Eye (tissue), 1 donor: ENCODE measurements at places on chromosomes 16 and 17.
A peak's percentile ranks its signal among the peaks of the same experiment; 100 is the strongest.

DNA sequence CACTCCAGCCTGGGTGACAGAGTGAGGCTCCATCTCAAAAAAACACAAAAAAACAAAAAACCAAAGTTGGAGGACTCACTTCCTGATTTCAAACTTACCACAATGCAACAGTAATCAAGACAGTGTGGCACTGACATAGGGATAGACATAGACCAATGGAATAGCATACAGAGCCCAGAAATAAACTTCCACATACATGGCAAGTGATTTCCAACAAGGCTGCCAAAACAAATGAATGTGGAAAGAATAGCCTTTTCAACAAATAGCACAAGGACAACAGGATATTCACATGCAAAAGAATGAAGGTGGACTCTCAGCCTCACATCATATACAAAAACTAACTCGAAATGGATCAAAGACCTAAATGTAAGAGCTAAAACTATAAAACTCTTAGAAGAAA, 36.8 kb upstream of the RASD1 start:
- DNase-seq, result no peak

GRCh38 chr17:37060928-37061327, 112.2 kb downstream of the AATF start:
- no peak for DNase-seq

DNA sequence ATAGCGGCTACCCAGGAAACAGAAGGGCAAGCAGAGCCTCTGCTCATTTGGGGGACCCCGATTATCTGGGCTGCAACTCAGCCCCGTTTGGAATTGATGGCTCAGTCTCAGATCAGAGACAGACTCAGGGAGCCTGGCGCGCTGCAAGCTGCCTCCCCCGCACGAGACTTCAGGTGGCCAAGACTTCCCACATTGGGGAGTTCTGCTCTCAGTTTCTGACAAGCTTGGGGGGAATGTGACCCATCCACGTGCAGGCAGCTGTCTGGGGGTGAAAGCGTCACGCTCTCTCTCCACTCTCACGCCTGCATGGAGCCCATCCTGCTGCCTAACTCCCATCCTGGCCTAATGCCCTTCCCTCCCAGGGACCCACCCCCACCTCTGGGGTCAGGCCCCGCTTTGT, 157.6 kb upstream of the GSE1 start:
- DNase-seq, result no peak

DNA sequence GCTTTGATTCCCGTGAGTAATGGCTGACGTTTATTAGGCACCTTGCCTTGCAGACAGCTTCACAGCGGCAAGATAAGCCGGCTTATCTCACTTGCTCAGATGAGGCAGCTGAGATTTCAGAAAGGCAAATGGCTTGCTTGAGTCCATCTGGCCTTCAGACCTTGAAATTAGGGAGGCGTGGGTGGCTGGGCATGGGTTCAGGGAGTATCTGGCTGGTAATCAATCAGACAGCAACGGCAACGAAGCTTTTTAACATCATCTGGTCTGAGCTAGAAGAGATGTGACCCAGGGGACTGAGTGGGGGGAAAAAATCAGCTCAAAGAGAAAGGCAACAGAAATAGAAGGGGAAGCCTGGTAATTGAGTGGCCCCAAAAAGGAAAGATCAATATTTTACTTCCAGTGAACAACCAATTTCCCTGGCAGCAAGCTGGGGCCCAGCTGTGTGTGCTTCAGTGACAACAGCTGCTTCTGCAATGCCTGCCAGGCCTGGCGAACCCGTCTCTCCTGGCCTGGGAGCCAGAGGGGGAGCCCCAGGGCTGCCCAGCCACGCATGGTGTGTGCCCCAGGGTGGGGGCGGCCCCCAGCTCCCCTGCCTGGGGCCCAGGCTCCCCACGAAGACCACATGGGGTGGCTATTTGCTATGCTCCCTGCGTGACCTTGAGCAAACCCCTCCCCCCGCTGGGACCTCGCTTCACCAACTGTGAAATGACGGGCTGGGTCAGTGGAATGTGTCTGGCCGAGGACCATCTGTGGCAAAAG, 34.0 kb downstream of the RAB11FIP4 start:
- DNase-seq, result peak; percentile 87

GRCh38 chr17:9361188-9361955, 214.2 kb downstream of the STX8 start:
- DNase-seq, result no peak

- no peak for DNase-seq
These were observed 75.9 kb downstream of the USP22 start for GRCh38 chr17:20966870-20967269.

DNA sequence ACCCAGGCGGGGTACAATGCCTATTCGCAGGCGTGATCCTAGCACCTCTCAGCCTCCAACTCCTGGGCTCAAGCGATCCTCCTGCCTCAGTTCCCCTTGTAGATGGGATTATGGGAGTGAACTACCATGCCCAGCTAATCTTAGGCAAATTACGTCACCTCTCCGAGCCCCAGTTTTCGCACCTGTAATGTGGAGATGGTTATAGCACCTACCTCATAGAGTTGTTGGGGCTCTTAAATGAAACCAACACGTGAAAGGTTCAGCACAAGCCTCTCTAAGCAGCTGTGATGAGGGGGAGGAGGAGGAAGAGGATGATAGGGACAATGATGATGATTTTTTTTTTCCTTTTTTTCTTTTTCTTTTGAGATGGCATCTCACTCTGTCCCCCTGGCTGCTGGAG, 59.9 kb downstream of the ABR start:
- DNase-seq, result no peak

DNA sequence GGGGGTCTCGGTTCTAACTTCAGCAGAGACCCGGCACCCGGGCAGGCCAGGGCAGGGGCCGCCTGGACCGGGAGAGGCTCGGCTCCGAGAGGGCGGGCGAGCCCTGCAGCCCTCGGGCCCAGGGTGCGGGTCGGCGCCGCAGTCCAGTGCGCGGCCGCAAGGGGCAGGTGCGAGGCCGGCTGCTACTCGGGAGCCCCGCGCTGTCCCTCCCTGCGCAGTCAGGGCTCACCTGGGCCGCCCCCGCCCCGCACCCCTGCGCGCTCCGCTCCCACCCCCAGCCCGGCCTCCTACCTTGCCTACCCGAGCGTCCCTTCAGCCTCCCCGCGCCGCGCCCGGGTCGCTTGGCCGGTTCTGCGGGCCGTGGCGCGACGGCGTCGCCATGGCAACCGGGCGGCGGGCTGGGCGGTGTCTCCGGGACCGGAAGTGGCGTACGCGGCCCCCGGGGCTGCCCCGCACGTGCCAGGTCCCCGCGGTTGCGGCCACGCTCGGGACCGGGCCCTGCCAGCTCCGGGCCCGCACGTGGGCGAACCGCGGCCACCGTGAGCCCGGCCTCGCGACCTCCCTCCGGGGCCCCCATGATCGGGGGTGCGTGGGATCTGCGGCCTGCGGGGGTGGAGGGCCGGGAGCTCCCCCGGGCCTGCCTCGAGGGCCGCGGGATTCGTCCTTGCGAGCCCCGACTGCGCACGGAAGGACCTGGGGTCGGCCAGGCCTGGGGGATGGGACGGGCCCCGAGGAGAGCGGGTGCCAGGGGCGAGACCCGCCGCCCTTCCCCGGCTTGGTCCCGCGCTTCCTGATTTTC, at the start of gene CYB561:
Gene CYB561 (minus strand): TSS at position 353 of the 799 bp plus-strand sequence. CDS start 8,759 bp downstream, outside the sequence.
- peak; percentile 82 for DNase-seq

- DNase-seq, result no peak
These were observed 21.5 kb upstream of the RABEP1 start for GRCh38 chr17:5260542-5260941.

DNA sequence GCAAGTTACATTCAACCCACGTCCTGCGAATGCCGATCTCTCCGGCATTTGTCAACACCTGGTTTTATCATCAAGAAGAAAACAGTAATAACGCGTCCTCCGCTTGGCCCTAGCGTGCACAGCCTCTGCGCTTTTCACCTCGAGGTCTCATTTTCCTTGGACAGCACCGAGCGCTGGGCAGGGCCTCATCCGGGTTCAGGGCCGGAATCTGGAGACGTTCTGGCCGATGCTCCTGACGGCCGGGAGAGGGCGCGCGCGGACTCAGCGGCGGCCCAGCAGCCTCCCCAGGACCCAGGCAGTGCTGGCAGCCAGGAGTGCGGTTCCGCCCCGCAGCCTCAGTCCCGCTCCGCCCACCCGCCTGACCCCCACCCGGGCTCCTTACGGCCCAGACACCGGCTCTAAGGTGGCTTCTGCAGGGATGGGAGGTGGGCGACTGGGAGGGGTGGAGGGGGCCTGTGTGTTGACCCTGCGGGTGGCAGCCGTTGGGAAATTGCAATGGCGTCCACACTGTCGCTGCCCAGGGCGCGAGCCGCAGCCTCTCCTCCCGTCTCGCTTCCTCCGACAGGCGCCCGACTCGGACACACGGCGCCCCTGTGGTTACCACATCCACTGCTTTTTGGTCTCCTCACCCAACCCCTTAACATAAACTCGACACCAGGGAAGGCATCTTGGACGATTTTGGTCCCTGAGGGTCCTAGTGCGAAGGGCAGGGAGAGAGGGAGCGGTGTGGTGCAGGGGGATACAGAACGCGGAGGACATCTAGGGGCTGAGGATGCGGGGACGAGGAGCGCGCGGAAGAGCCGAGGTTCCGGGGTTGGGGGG, 7.4 kb upstream of the FLYWCH1 start:
- peak; percentile 94 for DNase-seq

DNA sequence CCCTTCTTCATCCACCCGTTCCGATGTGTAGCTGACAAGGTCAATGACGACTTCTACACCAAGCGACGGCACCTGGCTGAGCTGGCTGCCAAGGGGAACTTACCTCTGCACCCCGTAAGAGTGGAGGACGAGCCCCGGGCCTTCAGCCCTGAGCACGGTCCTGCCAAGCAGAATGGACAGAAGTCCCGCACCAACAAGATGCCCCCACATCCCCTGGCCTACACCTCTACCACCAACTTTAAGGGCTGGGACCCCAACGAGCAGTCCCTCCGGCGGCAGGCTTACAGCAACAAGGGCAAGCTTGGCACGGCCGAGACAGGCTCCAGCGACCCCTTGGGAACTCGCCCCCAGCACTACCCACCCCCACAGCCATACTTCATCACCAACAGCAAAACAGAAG, 333.6 kb downstream of the SHISA9 start:
- no peak for DNase-seq

GRCh38 chr16:68395815-68396214, 52.5 kb downstream of the SMPD3 start:
- no peak for DNase-seq

DNA sequence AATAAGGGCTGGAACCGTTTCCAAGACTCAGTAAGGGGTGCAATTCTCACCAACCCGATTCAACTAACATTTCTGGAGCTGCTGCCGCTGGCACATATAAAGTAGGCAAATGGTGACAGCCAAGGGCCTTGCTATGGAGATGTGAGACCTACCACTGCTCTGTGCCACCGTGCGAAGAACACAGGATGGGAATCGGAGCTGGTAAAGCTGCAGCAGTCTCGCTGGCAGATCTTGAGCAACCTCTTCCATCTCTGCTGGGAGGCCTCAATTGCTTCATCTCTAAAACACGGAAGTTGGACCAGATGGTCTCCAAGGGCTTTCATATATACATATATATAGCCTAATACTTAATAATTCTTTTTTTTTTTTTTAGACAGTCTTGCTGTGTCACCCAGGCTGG, 128.9 kb upstream of the RCVRN start:
- DNase-seq, result no peak

GRCh38 chr16:53457670-53458069, 23.4 kb downstream of the RBL2 start:
- DNase-seq, result no peak

DNA sequence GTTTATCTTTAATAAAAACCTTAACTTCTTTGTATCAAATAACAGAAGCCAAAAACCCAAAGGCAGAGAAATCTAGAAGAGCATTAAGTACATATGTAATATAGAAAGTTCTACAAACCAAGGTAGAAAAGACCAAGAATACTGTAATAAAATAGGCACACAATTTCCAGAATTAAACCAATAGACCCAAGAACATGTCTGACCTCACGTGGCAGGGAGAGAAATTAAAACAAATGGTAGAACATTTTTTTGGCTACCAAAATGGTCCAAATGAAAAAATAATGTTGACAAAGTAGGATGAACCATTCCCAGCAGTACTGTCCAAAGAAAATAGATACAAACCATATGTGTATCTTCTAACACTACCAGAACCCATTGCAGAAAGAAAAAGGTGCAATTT, 183.5 kb downstream of the CPPED1 start:
- DNase-seq, result no peak

GRCh38 chr17:49110509-49110908, 22.1 kb upstream of the B4GALNT2 start:
- DNase-seq, result no peak

- DNase-seq, result peak; percentile 96
These were observed 20.9 kb upstream of the KRT19 start for GRCh38 chr17:41548844-41549595.

GRCh38 chr17:17356931-17357270, 53.7 kb downstream of the NT5M start:
- no peak for DNase-seq

DNA sequence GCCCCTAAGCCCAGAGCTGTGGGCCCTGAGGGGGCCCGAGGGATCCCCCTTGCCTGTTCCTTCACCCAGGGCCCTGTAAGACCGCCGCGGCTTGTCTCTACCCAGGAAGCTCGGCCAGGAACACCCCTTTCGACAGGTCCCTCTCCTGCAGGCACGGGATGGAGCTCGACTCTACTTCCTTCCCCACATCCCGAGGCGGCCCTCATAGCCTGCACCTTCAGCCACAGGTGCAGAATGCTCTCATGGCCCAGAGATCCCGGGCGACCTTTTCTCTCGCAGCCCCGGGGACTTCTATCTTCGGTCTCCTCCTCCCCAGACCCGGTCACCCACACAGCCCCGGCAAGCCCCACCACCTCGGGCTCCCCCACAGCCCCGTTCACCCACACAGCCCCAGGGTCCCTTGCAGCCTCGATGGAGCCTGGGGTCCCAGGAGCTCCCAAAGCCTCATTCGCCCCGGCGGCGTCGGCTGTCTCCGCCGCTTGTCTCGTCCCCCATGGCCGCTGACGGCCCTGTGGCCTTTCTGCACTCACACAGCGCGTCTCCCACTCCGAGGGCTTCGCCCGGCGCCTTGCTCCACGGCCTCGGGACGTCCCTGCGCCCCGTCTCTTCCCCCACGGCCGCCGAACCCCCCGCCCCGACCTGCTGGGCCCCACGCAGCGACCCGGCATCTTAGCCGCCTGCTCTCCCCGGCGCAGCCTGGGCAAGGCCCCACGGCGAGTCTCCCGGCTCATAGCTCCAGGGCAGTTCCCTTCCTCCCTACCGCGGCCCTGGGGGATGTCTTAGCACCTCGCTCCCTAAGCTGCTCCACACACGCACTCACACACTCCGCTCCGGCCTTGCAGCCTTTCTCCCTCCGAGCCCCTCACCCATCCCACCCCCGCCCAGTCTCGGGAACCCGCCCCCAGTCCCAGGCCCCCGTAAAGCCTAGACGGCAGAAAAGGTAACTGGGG, 650 bp downstream of the KIAA0753 start:
- no peak for DNase-seq

- no peak for DNase-seq
These were observed 143.9 kb upstream of the HS3ST2 start for GRCh38 chr16:22670044-22670536.

DNA sequence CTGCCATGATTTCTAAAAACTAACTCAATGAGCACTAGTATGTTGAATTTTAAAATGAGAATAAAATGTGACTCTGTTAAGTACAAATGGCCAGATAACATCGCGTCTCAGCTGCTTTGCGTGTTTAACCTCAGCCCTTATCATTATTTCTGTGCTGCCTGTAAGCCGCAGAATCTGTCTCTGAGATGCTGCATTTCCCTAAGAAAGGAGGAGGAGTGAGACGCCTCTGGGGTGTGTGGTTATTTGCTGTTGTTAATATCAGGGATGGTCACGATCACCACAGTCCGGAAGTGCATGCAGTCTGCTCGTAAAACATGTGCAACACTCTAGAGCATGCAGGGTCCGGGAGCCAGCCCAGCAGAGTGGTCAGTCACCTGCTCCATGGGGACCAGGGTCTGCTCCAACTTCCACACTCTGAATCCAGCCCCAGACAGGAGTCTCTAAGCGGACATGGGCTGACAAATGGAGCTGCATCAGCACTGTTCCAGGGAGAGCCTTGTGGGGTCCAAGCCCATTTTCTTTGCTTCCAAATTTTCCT, 342.5 kb downstream of the MAF start:
- DNase-seq, result no peak
